ENCODE measurements at places on chromosomes 5 and 9. TPM values are rescaled to one million over a fixed set of nuclear protein-coding genes. Genes with fewer than 3 reads are reported as not detected.

STOM gene
- total RNA-seq: 166 TPM

C9orf153 gene
- not detected for total RNA-seq

PDLIM7 gene
- 56.4 TPM for total RNA-seq

ANKRD34B gene
- not detected for total RNA-seq

OSMR gene
- total RNA-seq: 33.4 TPM

QRFP gene
- total RNA-seq: not detected

PAX5 gene
- total RNA-seq: not detected

PCDHAC1 gene
- 0.08 TPM for total RNA-seq

SAXO1 gene
- total RNA-seq: not detected

ACOT12 gene
- total RNA-seq: not detected

SEMA6A gene
- total RNA-seq: 11.3 TPM

ADAMTSL2 gene
- total RNA-seq: 9.1 TPM

CORO2A gene
- total RNA-seq: 0.36 TPM

SNCAIP gene
- 2.5 TPM for total RNA-seq

DNA sequence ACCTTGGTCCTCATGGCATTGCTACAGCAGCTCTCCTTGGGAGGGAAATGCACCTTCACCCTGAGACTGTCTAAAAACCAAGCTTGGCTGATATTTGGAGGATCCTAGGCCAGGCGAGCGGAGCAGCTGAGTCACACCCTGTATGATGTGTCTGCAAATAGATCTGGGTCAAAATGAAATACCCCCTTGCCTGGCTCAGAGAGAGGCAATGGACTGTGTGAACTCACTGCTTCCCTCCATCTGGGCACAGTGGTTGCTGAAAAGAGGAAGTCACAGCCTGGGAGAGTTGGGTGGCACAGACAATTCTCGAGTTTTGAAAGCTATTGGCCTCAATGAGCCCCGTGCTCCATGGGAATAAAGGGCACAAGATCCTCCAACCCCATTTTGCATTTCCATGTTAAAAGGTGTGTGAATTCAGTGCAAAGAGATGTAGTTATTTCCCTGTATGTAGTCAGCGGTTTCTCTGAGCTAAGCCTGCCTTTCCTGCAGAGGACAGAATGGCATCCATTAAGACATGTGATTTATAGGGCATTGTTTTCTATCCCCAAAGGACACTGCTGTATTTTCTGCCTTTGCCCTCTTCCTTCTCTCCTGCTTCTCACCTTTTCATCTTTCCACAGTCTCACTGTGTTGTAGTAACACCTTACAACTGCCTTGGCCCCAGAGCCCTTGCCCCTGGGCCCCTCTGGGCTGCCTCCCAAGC is 177.2 kb downstream of the GADD45G start:
- DNase-seq: no peak

GRCh38 chr9:108386032-108386431 is 469.8 kb downstream of the ACTL7B start:
- DNase-seq: no peak

DNA sequence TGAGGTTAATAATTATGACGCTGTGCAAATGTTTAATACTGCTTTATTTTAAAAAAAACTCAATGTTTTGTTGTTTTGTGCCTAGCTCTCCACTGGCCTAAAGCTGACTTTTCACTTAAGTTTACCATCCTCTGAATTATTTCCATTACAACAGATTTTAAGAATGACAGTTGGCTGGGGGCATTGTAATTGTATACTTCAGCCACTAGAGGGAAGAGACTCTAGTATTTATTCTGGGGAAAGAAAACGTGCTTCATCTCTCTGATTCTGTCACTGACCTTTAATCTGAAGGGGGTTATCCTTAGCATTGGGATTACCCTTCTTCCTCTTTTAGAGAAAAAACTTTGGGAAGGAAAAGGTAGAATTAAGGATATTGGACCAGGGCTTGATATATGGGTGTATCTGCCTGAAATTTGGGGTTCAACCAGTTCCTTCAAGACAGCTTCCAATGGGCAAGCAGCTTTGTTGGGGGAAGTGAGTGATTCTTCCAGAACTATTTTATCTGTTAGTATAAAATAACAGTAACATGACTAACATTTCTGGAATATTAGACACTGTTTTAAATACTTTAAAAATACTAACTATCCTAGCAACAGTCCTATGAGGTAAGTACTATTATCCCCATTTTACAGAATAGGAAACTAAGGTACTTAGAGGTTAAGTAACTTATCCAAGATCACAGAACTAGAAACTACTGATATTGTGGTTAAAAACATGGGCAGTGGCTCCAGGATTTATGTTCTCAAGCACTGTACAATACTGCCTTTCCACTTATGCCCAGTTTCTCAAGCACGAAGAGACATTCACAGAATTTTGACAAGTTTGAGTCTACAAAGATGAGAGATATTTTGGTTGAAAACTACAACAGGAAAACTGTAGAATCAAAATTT is 208.4 kb downstream of the CD180 start:
- no peak for DNase-seq

GRCh38 chr5:36198281-36198680 is 43.4 kb downstream of the NADK2 start:
- DNase-seq: no peak

GRCh38 chr9:14063756-14064155 is 250.2 kb downstream of the NFIB start:
- no peak for DNase-seq

DNA sequence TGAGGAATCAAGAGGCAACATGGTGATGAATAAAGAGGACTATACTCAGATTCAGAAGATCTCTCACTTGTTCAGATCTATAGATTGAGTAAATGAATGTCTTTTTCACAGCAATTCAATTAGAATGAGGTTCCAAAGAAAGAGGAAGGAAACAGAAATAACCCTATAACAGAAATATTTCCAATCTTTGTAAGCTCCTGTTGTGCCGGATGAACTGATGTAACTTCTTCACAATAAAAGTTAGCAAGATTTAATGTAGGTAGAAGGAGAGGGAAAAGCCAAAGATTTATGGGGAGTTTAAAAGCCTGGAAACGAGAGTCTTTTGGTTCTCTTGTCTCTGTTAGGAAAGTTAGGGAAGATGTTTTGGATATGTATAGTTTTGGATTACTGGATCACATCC is 92.1 kb downstream of the PBX3 start:
- DNase-seq: no peak

- DNase-seq: no peak
These were observed 5.3 kb downstream of the ABO start for GRCh38 chr9:133269537-133270362.

DNA sequence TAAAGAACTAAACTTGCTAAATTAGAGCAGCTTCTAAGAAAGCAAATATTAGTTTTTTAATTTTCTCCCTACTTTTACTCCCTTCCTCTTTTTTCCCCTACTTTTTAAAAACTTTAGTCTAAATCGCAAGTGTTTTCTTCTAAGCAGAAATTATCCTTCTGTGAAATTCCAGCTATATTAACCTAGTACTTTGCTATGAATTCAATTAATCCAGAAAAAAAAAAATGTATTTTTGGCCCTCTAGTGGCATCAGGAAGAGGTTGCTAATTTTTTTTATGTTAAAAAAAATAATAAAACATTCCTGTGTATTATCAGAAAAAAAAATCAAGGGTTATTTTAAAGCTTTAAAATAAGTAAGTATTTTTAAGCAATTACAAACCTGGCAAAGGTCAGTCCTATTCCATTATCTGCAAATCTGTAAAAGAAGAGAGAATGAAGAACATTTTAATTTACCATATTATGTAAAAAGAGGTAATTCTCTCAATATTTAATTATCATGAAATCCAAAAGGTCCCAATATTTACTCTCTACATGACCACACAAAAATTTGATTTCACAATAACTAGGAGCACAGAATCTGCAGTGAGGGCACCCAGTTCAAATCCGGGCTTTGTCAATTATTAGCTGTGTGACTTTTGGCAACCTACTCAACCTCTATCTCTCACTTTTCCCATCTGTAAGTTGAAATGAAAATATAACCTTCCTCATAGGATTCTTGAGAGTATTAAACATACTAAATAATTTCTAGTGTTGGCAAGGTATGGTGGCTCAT is 52.0 kb downstream of the CEMIP2 start:
- no peak for DNase-seq

- DNase-seq: no peak
These were observed 222.7 kb downstream of the PDZD2 start for GRCh38 chr5:31861601-31862000.

GRCh38 chr5:108216890-108217289 is 165.0 kb downstream of the FBXL17 start:
- no peak for DNase-seq

DNA sequence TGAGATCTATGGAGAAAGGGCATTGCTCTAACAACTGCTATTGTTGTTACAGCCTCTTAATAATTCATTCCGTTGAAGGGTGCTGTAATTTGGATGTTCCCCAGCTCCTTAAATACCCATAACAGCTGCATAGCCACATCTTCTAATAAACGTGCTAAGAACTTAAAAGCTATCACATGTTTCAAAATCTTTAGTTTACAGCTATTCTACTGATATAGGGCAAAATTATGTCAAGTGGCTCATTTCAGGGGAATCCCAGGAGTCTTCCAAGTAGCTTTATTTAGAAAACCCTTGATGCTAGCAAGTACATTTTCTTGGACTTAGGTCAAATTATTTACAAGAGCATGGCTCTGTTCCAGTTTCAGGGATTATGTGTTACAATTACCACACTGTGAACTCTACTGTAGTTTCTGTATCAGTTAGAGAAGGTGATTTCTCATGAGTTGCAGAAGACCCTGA is 990.4 kb upstream of the ACO1 start:
- DNase-seq: no peak

DNA sequence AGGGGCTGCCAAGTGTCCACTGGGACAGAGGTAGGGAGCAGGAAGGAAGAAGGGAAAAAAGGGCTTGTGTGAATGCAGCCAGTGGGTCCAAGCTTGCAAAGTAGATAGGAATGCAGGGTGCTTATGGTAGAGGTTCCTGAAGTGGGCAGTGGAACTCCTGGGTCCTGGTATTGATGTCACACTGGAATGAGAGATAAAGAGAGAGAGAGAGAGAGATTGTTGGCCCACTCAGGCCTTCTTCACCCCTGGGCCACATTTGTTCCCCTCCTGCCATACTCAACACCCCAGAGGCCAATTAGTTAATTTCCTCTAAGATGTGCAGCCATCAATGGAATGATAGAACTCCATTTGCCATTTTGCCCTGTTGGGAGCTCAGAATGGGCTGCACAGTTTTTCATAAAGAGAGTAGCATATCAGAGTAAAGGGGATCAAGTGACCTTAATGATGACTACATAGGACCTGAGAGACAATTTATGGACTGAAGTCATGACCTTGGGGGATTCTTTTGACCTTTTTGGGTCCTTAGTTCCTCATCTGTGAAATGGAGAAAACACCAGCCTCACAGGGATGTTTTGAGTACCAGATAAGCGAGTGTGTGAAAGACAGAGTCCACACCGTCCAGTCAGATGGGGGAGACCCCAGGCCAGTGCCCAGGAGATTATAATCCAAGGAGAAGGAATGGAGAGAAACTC is 52.9 kb downstream of the PPARGC1B start:
- no peak for DNase-seq

DNA sequence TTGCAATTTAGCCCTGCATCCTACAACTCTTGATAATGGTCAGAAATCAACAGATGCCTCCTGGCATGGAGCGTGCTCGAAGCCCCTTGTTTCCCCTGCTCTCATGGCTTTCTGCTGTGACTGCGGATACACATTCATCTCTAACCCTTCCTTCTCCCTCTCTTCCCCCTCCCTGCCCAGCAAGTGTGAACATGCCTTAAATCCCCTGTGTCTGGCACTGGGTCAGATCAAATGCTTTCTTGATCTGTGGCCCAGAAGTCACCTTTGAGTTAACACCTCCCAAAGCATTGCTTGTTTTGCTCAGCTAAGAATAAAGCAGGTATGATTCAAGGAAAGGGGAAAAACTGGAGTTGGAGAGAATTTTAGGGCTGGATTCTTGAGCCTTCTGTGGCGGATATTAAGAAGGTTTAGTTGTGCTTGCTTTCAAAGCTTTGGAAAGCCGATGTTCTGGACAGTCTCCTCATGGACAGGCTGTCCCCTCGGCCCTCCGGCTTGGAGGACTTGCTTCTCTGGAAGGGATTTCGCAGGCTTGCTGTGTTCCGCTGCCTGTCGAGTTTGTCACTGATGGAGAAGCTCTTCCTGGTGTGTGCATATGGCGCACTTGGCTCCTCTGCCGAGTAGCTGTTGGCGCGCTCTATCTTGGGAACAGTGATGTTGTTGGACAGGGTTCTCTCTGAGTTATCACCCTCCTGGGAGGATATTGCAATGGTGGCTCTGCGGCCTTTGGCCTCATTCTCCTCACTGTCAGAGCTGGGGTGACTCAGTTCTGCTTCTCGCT is 121.3 kb upstream of the KLF9 start:
- no peak for DNase-seq

GRCh38 chr9:120635011-120635410 is 55.0 kb upstream of the CDK5RAP2 start:
- no peak for DNase-seq

DNA sequence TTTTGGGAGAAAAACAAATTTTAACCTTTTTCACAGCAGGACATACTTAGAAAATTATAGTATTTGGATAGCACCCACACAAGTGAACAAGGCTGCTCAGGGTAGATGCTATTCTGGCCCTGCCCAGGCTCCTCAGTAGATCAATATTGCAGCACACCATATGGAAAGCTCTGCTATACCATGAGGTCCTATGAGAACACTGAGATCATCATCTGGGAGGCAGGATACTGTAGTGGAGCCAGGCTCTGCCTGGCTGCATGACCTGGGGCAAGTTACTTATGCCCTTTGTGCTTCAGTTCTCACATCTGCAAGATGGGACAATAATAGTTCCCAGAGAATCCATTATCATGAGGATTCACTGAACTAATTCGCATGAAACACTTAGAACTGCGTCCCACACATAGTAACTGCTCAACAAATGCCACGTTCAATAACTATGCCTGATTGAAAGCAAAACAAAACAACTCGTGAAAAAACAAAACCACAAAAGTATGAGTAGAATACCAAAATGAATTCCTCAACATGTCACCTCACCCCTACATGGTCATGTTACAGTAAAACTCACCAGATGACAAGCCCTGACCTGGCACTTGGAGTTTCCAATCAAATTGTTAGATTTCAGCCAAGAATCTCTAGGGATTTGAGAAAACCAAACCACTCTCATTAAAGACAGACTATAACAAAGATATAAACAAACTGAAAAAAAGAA is 31.9 kb downstream of the ARSB start:
- DNase-seq: no peak

DNA sequence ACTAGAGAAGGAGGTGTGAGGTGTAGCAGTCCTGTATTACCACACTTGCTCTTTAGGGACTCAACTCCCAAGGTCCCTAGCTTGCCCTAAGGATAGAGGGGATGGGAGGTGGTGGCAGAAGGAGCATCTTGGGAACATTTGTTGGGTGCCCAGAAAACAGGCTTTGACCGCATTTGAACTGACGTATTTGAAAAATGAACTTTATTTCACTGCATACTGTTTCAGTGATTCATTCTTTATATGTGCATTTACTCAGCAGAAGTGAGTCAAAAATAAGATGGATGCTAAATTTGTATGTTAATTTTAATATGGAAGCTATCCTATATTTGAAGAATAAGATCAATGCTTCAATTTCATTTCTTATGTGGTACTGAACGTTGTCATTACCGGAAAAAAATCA is 18.7 kb downstream of the DMRT3 start:
- no peak for DNase-seq

Data from heart right ventricle (tissue), 16 donors.